NCI-H748 treated with DMSO at 0.1 percent for 48 hours (cell line): ENCODE measurements at places on chromosomes 3 and 15.

GRCh38 chr3:65448120-65448519 lies 590.6 kb downstream of the MAGI1 start:
- DNase-seq, result peak; percentile 37

- no peak for DNase-seq
Measured at GRCh38 chr3:57007521-57008460, 52.7 kb upstream of the SPATA12 start.

DNA sequence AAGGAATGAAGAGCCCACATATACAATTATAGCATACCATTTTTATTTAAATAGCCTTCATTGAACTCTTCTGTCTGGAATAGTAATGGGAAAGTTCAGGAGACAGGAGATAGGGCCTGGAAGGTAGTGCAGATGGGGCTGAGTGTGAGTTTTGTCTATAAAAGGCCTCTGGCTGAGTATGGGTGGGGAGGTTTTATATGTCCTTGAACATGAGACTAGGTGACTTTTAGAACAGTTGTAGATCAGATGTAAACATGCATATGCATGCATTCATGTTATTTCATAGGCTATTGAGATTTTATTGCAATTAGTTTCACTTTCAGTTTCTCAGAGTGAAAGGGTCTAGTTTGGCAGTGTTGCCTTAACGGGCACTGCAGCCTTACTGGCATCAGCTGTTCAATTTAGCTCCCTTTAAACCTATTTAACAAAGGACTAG lies 27.1 kb downstream of the CGGBP1 start:
- DNase-seq, result no peak

- DNase-seq, result no peak
Measured at GRCh38 chr15:58163985-58164384, 25.8 kb downstream of the AQP9 start.

- DNase-seq, result no peak
Measured at GRCh38 chr15:62850791-62851291, 191.7 kb upstream of the TPM1 start.

DNA sequence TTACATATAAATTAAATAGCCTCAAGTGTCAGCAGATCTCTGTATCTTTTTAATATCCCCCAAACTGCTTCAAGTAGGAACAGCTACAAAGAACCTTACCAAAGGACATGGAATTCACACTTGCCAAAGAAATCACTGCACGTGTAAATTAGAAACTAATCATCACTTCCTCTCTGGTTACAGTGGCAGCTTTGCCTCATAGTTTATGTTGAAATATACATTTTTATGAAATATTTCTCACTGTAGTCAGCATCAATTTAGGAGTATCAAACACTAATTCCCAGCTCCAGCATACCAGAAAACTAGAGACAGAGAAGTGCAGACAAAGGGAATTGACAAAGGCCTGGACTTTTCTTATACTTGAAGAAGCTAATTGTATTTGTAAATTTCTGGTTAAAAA lies 260.9 kb downstream of the TIGIT start:
- DNase-seq, result no peak

GRCh38 chr3:187747506-187747905 lies 2.2 kb upstream of the BCL6 start:
- no peak for DNase-seq

DNA sequence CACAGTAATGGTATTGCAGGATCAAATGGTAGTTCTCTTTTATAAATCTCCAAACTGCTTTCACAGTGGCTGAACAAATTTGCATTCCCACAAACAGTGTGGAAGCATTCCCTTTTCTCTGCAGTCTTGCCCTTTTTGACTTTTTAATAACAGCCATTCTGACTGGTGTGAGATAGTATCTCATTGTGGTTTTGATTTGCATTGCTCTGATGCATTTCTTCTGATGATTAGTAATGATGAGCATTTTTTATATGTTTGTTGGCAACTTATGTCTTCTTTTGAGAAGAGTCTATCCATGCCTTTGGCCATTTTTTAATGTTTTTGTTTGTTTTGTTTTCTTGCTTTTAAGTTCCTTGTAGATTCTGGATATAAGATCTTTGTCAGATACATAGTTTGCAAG lies 316.1 kb upstream of the TMCO5A start:
- DNase-seq, result no peak

DNA sequence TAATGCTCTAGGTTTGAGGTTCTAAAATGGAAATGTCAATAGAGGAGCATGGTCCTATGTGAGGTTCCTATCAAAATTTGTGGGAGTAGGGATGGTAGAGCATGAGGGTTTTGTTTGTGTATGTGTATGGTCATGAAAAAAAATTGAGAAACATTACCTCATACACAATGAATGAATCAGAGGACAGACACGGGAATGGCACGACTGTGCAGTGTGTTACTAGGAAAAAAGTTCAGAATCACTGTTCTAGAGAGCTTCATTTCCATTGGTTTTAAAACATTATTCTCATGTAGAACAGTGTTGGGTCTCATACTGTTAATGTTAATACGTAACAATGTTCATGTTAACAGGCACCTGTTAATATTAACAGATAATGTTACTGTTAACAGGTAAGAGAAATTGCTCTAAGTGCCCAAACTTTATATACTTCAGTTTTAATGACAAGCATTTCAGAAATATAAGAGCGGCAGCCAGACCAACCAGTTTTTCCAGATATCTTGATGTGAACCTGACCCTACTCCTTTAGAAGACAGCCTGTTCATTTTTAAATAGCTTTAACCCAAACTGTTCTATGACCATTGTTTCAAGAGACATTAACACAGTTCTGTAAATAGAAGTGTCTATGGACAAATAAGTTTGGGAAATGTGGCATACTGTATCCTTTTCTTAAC lies 48.0 kb downstream of the SLC15A2 start:
- DNase-seq, result peak; percentile 32
